ENCODE measurements at places on chromosomes 2 and 18.

DNA sequence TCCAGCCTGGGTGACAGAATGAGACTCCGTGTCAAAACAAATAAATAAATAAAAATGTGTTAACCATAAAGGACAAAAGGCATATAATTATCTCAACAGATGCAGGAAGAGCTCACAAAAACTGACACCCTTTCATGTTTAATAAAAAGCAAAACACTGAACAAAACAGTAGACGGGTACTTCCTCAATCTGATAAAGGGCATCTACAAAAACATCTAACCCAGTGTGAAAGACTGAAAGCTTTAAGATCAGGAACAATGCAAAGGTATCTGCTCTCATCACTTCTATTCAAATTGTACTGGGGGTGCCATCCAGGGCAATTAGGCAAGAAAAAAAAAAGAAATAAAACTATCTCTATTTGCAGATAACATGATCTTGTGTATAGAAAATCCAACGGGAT, 11.7 kb upstream of the NCL start:
- DNase-seq, result no peak

- no peak for DNase-seq
Measured at GRCh38 chr2:220969348-220969747, 602.8 kb downstream of the EPHA4 start.

- DNase-seq, result no peak
Measured at GRCh38 chr18:48191494-48191893, 217.7 kb downstream of the ZBTB7C start.

DNA sequence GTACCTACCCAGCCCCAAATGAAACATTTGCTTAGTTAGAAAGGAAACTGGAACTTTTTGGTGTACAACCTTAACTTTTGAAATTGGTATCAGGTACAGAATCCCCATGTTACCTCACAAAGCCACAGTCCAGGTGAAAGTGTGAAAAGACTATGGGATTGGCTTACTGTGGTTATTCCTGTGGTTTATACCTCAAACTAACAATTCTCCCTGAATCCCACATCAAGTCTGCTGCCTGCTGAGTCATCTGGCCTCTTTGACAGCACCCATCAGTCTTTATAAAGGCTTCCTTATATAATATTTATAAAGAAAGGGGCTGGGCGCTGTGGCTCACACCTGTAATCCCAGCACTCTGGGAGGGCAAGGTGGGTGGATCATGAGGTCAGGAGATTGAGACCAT, 164.6 kb downstream of the TMEM247 start:
- no peak for DNase-seq

- DNase-seq, result no peak
Measured at GRCh38 chr2:15948704-15948957, 8.3 kb downstream of the MYCN start.

DNA sequence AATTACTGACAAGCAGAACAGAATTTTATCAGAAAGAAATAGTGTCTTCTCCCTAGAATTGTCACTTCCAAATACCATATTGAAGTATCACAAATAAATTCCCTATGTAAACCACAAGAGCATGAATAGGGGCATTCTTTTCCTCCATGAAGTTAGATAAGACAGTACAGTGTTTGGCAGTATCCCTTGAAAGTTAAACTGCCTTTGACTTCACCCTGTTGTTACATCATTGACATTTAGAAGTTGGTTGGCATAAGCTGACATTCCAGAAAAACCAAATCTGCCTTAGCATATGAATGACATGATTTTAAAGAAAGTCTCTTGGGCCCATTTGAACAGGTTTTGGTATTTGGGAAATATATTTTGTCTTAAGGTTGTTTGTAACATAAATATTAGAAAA, 50.2 kb upstream of the OSR1 start:
- no peak for DNase-seq

DNA sequence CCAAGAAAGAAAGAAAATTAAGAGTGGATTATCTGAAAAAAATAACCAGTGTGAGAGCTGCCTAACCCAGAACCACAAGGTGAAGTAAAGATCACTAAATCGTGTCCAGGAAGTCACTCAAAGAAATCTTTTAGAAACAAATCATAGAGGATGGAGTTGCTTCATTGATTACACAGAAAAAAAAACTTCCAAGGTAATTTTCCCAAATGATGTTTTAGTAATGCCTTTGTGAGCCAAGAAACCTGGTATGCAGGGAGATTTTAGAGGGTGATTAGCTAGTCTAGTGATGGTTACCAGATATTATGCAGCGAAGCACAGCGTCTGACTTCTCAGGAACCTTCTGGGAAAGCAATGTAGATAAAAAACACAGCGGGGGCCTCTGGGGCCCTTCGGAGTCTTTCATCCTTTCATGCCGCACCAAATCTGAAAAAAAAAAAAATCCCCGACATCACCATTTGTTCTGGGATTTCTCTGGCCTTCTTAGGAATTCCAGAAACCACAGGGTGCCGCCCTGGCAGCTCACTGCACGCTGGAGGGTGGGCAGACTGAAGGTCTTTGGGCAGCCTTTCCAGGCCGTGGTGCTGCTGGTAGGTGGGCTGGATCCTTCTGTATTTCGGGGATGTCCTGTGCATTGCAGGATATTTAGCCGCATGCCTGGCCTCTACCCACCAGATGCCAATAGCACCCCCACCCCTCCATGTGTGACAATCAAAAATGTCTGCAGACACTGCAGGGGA, 17.3 kb downstream of the ALPK2 start:
- DNase-seq, result no peak

GRCh38 chr2:25845843-25846505, 32.3 kb downstream of the ASXL2 start:
- no peak for DNase-seq

GRCh38 chr2:37084797-37085196, 479 bp downstream of the GPATCH11 start:
- DNase-seq, result no peak

DNA sequence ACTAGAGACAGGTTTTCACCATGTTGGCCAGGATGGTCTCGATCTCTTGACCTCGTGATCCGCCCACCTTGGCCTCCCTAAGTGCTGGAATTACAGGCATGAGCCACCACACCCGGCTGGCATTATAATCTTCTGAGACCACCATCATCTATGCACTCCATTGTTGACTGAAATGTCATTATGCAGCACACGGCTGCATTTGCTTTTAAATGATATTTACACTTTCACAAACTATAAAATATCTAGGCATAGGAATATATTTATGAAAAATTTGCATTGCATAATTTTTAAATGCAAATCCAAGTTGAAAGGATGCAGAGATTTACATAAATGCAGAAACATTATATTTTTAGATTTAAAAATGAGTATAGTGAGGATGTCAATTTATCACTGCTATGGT, 30.0 kb upstream of the ANKRD44 start:
- no peak for DNase-seq

- no peak for DNase-seq
Measured at GRCh38 chr2:182377467-182377866, 49.4 kb downstream of the PDE1A start.

DNA sequence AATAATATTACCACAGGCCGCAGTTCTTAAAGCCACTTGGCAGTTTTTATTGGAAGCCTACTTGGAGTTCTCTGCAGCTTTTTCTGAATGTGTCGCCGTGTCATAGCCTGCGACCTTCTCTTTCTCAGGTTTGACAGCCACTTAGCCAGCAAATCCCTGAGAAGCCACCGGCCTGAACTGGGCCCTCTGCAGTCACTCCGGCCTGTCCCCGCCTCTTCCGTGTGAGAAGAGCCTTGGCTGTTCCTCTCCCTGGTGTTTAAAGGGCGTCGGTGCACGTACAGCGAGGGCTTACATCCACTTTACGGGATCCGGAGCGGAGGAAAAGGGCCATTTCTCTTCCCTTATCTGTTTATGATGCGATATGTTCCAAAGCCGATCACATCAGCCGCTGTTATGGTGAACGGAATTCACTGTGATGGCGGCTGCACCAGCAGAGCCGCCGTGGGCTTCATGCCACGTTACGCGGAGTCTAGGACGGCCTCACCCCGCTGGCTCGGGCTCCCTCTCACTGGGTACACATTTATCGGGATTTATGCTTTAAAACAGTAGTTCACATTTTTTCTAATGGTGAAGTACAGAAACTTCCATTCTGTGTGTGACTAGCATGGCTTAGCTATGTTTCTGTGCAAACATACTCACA, 66.8 kb downstream of the GBX2 start:
- DNase-seq, result no peak

DNA sequence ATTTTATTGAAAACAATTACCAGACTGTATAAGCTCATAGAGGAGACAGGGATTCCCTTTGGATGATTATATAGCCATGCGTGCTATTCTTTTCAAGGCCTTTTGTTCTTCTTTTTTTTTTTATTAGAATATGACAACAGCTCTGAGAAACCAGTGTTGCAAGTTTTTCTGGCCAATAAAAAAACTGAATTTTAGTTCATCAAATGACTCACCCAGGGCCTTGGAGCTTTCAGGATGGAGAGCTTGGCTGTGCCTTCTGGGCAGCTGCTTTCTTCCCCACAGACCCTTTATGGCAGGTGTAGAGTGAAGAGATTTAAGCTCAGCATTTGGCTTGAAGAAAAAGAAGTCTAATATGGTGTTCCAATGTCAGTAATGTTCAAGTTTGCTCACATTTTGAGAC, 497.9 kb upstream of the FANCL start:
- no peak for DNase-seq

DNA sequence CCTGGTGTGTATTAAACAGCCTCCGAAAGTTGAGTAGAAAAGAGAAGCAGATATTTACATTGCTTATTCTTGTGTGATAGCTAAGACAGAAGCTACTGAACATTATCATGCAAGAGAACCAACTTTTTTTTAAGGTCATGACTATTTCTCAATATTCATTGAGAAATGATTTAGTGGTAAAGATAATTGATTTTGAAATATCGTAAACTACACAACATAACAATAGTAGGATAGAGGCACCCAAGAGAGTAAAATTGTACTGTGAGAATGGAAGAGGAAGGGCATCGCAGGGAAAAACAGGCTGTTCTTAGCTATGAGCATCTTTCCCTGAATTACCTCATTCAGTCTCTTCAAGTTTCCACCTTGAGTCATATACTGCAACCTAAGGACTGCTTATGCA, 25.2 kb downstream of the HRH4 start:
- no peak for DNase-seq

GRCh38 chr2:14182227-14182946, 450.1 kb upstream of the LRATD1 start:
- no peak for DNase-seq

Measured in suprapubic skin (tissue), 4 donors.